ENCODE measurements at places on chromosomes 12 and 14.

DNA sequence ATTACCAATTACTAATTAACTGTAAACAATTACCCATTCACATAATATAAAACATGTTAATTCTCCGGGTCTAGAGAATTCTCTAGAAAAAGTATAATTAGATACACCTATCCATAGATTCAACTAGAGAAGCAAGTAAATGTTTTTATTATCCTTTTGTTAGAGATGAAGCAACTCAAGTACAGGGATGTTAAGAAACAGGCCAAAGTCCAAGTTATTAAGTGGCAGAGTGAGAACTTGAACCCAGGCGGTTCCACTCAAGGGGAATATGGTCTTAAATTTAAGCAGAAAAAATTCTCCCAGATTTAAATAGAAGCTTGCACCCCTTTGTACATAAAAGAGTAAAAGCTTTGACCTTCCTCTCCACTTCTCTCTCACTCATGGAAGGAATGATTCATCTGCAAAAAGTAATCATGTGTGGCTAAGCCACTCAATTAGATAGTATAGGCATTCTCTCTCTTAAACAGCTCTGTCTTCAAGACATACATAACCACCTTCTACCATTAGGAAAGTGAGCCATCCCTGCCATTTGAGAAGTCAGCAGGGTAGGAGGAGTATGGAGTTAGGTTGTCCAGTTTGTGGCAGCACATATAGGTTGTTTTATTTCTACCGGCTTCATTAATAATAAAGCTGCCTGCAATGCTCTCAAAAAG lies 34.1 kb downstream of the ERGIC2 start:
- DNase-seq: no peak

DNA sequence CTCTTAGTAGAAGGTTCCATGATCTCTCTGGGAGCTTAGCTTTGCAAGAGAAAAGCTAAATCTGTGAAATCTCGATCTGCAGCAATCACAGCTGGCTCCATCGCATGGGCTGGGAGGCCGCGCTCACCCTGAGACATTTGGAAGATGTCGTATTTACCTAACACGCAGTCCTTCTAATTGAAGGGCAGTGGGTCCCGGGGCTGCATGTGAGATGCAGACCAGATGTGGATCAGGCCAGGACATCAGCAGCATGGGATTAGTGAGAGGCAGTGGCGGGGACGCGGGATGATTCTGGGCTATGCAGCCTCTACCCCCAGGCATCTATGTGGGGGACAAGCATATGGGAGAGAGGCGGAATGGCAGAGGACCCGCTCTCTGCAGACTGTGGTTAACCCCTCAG lies 312.4 kb upstream of the RTL1 start:
- no peak for DNase-seq

DNA sequence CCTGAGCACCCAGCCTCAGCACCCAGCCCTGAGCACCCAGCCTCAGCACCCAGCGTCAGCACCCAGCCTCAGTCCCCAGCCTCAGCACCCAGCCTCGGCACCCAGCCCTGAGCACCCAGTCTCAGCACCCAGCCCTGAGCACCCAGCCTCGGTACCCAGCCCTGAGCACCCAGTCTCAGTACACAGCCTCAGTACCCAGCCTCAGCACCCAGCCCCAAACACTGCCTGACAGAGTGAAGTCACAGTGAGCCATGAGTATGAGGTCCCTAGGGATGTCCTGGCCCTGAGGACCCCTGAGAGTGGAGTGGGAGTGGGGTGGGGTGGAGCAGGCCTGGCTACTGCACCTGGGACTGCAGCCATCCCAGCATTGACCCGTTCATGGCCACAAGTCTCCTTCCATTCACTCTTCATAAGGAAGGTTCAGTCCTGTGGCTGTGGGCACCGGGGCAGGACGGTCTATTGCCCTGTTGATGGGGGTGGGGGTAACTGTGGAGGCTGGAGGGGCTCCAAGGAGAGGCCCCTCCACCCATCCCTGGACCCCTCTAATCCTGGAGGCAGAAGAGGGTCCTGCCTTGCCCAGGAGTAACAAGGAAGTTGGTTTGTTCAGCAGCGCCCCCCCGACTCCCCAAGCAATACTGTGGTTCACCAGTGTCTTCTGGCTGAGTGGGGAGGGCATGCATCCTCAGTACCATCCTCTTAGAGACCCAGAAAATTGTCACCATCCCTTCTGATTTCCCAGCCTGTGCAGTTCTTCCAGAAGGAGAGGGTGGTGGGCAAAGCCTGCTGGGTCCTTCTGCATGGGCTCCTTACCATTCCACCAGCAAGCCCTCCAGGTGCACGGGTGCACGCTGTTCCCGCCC lies 140.5 kb downstream of the ADGRD1 start:
- DNase-seq: no peak

DNA sequence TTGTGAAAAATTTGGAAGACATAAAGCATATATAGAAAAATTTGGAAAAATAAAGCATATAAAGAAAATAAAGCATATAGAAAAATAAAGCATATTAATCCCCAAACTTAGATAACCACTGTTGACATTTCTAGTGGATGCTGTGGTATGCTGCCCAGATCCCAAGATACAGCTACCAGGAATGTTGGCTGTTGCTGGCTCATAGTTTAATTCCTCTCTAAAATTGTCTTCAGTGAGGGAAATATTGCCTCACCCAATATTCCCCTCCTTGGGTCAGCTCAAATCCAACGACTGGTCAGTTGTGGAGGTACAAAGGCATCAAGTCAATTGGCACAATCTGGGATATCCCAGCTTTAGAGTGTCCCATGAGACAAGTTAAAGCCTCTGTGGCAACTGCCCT lies 10.1 kb upstream of the KICS2 start:
- DNase-seq: no peak

GRCh38 chr12:122227341-122227740 lies 1.5 kb upstream of the DIABLO start:
- no peak for DNase-seq

DNA sequence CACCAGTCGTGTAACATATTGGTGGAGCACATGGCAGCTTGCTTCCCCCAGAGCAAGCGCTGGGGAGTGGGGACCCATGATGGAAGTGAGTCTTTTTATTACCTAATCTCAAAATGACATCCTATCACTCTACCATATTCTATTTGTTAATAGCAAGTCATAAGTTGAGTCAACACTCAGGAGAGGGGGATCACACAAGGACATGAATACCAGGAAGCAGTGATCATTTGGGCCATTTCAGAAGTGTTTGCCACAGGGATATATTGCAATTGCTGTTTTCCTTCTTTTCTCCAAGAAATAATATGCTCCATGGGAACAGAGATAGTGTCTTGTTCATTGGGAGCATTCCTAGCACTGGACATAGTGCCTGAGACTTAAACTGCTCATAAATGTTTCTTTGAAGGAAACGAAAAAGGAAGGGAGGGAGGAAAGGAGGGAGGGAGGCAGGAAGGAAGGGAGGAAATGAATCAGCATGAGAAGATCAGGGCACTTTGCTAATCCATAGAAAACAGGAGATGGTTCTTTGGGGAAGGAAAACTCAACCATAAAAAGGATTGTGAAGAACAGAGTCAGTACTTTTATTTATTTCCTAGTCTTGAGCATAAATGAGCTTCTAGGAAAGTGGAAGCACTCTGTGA lies 39.2 kb upstream of the EEA1 start:
- DNase-seq: peak; percentile 22

DNA sequence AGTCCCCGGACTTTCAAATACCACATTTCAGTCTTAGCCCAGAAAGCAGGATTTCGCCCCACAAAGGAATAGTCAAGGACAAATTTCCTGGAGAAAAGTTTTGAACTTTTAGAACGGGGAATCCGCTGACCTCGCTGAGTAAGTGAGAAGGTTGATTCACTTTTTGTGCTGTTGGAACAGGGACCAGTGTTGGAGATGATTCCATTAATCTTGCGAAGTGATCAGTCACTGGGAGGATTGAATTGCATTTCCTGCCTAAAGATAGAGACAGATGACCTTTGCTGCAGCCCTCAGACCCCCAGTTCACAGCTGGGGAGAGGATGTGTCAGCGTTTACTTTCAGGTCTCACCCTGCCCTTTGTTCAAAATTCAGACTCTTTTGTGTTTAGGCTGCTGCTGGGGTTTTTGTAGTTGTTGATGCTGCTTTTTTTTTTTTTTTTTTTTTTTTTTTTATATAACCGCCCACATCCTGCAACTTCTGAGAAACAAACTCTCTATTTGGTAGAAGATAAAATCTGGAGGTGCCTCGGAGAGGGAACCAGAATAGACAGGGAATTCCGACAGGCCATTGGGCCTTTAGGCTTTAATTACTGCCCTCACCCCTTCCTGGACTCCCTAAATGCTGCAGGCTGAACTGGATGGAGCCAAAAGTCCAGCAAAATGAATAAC lies 9.8 kb upstream of the KDM2B start:
- peak; percentile 71 for DNase-seq

DNA sequence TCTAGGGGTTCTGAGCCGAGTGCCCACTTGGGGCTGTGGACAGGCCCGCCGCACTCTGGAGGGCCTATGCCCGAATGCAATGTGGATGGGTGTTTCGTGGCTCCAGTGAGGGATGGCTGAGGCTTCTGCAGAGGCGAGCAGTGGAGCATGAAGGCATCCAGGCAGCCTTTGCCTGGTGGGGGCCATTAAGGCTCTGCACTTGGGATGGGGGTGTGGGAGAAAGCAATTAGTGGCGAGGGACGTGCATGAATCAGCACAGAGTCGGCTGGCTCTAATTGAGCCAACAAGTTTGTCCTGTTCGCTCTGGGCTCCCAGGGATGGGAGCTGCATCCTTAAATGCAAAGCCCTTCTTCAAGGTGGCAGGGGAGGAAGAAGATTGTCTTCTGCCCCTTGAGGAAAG lies 346.9 kb upstream of the FKBP4 start:
- no peak for DNase-seq

All from fibroblast of lung (primary cell).